ENCODE measurements at places on chromosomes 16 and 17. TPM values are rescaled to one million over a fixed set of nuclear protein-coding genes. Genes with fewer than 3 reads are reported as not detected.

DNA sequence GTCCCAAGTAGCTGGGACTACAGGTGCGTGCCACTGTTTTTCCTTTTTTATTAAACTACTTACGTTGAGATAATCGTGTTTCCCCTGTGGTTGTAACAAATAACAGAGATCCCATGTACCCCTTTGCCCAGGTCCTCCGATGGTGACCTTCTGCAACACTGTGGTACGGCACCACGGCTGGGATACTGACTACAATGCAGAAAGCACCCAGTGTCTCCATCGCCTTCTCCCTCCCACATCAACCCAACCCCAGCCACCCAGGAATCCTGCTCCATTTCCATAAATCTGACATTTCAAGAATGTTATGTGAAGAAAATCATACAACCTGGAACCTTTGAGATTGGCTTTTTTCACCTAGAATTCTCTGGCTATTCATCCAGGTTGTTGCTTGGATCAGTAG, 22.1 kb downstream of the MPRIP start:
- H3K27ac ChIP-seq = no peak overlapping the region
- no peaks in the 10 kb centered on the region for H3K27me3 ChIP-seq
- H3K4me3 ChIP-seq = no peak overlapping the region

DNA sequence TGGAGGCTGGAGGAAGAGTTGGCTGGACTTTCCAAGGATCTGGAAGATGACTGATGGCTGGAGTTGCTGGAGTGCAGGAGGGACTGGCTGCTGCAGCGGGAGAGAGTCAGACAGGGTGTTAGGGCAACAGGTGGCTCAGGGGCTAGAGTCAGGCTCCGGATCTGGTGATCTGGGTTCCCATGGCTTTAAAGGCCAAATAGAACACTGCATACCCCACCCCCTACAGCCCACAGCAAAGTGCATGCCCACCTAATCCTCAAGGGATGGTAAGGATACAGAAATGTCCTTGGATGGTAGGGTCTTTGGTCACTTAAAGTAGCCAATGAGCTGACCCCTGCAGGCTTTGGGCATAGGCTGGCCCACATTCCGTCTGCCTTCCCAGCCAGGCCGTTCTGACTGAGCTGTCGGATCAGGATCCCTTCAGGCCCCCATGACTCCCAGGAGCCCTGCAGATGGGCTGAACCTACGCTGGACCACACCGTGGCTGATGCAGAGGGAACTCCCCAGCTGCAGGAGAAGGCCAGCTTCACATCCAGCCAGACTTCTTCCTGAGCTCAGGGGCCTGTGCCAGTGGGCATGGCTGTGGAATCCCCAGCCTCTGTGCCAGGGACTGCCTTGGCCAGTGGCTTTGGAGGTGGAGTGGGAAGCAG, 13.9 kb downstream of the TNS4 start:
- H3K4me3 ChIP-seq = no peak overlapping the region
- DNase-seq = no peak
- no peaks in the 10 kb centered on the region for H3K27me3 ChIP-seq
- peak overlapping the region; percentile 41 for H3K27ac ChIP-seq

DNA sequence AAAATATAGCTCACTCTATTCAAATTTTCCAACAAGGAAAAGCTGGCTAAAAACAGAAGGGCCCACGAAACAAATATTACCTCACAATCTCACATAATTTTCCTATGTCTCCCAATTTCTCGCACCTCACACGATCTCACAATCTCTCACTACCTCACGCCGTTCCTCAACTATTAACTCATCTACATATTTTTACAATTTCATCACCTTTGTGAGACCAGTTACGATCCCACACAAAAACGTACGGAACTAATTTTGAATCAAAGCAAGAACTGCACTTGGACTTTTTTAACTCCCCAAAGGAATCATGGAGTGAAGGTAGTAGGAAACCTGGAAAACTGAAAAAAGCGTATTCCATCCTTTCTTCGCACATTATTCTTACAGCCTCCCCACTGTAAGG, 1.1 kb downstream of the CBX1 start:
- no peaks in the 10 kb centered on the region for H3K27me3 ChIP-seq
- DNase-seq = no peak
- no peak overlapping the region for H3K27ac ChIP-seq
- H3K36me3 ChIP-seq = peaks cover 16% of the 10 kb centered on the region

DNA sequence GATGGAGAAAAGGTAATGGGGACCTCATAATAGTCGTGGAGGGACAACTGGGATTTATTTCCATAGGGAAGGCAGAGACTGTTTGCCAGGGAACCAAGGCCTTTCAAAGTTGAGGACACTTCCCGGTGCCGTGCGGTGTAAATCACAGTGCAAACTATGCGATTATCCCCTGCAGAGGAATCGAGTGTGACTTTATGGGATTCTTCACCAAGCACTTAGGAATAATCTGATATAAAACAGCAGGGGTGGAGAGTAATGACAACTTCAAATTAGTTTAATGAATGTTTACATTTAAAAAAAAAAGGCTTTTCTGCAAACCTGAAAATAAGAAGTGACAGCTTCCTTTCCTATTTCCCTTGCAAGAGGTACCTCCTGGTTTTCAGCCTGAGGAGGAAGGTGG, 538.2 kb downstream of the MAF start:
- H3K4me3 ChIP-seq = no peak overlapping the region
- peaks cover 3% of the 10 kb centered on the region for H3K27me3 ChIP-seq
- H3K27ac ChIP-seq = no peak overlapping the region
- DNase-seq = no peak
- H3K36me3 ChIP-seq = peaks cover 1% of the 10 kb centered on the region

DNA sequence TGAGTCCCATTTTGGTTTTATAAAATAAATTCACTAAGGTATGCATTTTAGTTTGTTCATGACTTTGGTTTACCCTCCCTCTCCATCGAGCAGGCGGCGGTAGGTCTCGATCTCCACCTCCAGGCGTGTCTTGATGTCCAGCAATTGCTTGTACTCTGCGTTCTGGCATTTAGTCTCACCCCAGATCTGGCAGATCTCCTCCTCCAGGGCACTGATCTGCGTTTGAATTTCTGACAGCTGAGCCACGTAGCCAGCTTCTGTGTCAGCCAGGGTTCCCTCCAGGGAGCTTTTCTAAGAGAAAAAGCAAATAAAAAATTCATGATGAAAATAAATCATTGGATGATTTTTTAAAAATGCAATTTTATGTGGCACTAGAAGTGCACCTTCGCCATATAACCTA, 4.2 kb downstream of the KRT24 start:
- no peaks in the 10 kb centered on the region for H3K4me1 ChIP-seq
- no peak for DNase-seq
- no peaks in the 10 kb centered on the region for H3K36me3 ChIP-seq
- H3K27ac ChIP-seq = no peak overlapping the region
- H3K27me3 ChIP-seq = peaks cover 33% of the 10 kb centered on the region

GRCh38 chr17:64661726-64661975, 456 bp downstream of the SMURF2 start:
- no peak for DNase-seq
- H3K27ac ChIP-seq = peak overlapping the region; percentile 89
- peaks cover 6% of the 10 kb centered on the region for H3K36me3 ChIP-seq

DNA sequence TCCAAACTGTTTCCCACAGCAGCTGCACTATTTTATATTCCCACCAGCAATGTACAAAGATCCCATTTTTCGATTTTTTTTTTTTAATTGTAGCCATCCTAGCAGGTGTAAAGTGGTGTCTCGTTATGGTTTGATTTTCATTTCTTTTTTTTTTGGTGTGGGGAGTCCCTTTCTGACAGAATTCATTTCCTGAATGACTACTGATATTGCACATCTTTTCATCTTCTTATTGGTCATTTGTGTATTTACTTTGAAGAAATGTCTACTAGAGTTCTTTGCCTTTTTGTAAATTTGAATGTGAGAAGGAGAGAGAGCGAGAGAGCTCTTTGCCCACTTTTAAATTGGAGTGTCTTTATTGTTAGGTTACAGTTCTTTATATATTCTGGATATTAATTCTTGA, 14.0 kb downstream of the CYB5B start:
- H3K36me3 ChIP-seq = peaks cover 40% of the 10 kb centered on the region
- H3K27ac ChIP-seq = peak overlapping the region; percentile 41
- H3K4me3 ChIP-seq = no peak overlapping the region
- H3K4me1 ChIP-seq = peaks cover 55% of the 10 kb centered on the region
- H3K27me3 ChIP-seq = no peaks in the 10 kb centered on the region
- DNase-seq = no peak

CA5A gene
- not detected for total RNA-seq

DNA sequence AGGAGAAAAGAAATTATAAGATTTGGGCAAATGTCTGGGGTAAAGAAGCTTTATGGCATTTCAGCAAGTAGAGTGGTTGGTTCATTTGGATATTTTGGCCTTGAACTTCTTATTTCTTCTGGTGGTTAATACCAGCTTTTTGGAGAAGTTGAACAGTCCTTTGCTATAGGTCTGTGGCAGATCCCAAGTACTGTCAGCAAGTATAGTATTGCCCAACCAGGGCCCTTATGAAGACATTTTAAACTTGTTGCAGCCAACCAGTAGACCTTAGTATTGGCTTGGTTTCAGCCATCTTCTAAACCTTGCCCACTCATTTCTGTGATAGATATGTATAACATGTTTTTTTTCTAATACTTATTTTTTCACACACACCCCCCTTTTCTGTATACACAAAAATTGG, 2.2 kb downstream of the SP2 start:
- no peaks in the 10 kb centered on the region for H3K27me3 ChIP-seq
- peaks cover 45% of the 10 kb centered on the region for H3K4me1 ChIP-seq
- no peak overlapping the region for H3K27ac ChIP-seq
- peaks cover 32% of the 10 kb centered on the region for H3K36me3 ChIP-seq

TRIM72 gene
- not detected for total RNA-seq

WNK4 gene
- total RNA-seq = 0.47 TPM

GRCh38 chr16:15052747-15053476, 3.0 kb downstream of the NTAN1 start:
- peaks cover 27% of the 10 kb centered on the region for H3K4me1 ChIP-seq
- DNase-seq = no peak
- no peak overlapping the region for H3K4me3 ChIP-seq
- no peak overlapping the region for H3K27ac ChIP-seq
- H3K36me3 ChIP-seq = peaks cover 5% of the 10 kb centered on the region
- H3K27me3 ChIP-seq = no peaks in the 10 kb centered on the region

DNA sequence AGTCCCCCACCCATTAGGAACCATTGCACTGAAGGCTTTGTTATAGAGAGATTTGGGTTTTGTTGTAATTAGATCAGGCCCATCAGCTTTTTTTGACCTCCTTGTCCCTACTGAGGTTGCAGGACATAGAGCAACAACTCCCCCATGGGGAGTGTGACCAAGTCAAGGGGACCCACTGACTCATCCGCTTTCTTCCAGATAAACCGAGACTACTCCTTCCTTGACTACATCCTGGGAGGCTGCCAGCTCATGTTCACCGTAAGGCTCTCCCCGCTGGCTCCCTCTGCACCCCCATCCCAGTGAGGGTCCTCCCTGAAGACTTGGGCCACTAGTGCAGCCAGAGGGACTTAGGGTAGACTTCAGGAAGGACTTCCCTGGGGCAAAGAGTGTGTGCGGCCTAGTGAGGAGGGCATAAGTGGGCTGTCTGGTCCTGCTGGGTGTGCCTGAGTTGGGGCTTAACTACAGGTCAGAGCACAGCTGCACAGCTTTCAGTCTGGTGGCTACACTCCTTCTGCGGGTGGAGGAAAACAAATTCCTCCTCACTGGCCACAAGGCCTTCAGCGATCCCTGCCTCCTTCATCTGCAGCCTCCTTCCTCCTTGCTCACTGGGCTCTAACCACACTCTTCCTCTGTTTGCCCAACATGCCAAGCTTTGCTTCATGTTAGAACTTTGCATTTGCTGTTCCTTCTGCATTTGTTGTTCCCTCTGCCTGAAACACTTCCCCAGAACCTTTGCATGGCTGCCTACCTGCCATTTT, 31.0 kb downstream of the CPNE2 start:
- no peak overlapping the region for H3K4me3 ChIP-seq
- H3K27me3 ChIP-seq = no peaks in the 10 kb centered on the region
- peaks cover 48% of the 10 kb centered on the region for H3K4me1 ChIP-seq
- DNase-seq = no peak

DNA sequence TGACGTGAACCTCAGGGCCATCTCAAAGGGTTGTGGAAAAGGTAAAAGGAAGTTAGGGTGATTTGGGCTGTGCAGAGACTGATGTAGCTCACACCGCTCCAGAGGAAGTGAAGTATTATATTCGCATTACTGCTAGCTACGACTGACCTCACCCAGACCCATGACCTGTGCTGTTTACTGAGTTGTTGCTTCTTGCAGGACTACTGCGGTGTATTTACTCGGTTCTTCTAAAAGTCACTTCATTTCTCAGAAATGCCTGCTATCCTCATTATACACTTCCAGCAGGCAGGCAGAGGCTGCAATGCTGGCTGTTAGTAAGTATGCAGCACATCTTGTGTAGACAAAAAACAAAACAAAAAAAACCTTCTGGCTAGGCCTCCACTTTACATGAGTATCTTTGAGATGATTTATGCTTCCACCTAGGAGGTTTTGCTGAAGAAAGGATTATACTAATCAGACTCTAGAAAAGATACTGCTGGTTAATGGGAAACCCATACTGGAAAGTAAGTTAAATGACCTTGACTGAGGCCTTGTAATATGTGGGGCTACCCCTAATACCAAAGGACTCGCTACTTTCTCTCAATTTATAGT, 76.0 kb downstream of the CREBBP start:
- H3K4me1 ChIP-seq = peaks cover 81% of the 10 kb centered on the region
- H3K4me3 ChIP-seq = no peak overlapping the region
- H3K36me3 ChIP-seq = peaks cover 63% of the 10 kb centered on the region
- no peak for DNase-seq
- H3K27me3 ChIP-seq = no peaks in the 10 kb centered on the region
- no peak overlapping the region for H3K27ac ChIP-seq

GRCh38 chr16:70496513-70496912, 26.8 kb downstream of the COG4 start:
- H3K4me1 ChIP-seq = peaks cover 21% of the 10 kb centered on the region
- no peak overlapping the region for H3K27ac ChIP-seq
- H3K36me3 ChIP-seq = peaks cover 62% of the 10 kb centered on the region
- H3K27me3 ChIP-seq = no peaks in the 10 kb centered on the region
- no peak for DNase-seq

MT3 gene
- 3.8 TPM for total RNA-seq

DNA sequence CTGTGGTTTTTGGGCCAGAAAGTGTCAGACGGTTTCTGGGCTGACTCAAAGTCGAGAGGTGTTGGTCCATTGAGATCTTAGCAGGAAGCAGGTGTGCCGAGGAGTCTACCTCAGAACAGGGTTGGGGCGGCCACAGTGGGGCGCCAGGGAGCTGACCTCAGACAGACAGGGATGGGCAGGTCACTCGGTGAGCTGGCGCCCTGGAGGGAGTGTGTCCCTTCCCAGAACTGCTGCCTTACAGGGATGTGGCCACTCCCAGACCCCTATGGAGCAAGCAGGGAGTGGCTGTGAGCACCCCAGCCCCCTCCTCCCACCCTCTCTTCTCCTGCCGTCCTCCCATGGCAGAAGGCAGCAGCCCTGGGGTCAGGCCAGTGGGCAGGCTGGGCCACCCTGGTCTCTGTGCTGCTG, 14.0 kb upstream of the DPEP1 start:
- peak; percentile 34 for DNase-seq
- peaks cover 2% of the 10 kb centered on the region for H3K27me3 ChIP-seq
- H3K4me1 ChIP-seq = peaks cover 20% of the 10 kb centered on the region
- no peak overlapping the region for H3K4me3 ChIP-seq
- H3K36me3 ChIP-seq = no peaks in the 10 kb centered on the region

GRCh38 chr16:28125592-28125991, 62.1 kb upstream of the GSG1L start:
- no peaks in the 10 kb centered on the region for H3K4me1 ChIP-seq
- H3K27me3 ChIP-seq = no peaks in the 10 kb centered on the region
- peak overlapping the region; percentile 71 for H3K27ac ChIP-seq
- no peak overlapping the region for H3K4me3 ChIP-seq

SYCE1L gene
- 6.6 TPM for total RNA-seq

- DNase-seq = no peak
- H3K36me3 ChIP-seq = no peaks in the 10 kb centered on the region
- no peaks in the 10 kb centered on the region for H3K4me1 ChIP-seq
- H3K27me3 ChIP-seq = no peaks in the 10 kb centered on the region
- no peak overlapping the region for H3K27ac ChIP-seq
Measured at GRCh38 chr17:10821054-10821453, 16.8 kb downstream of the PIRT start.
